ENCODE measurements at places on chromosomes 13 and 19.

- no peak for DNase-seq
Observed at GRCh38 chr19:39582442-39582841, 19.9 kb upstream of the LGALS13 start.

DNA sequence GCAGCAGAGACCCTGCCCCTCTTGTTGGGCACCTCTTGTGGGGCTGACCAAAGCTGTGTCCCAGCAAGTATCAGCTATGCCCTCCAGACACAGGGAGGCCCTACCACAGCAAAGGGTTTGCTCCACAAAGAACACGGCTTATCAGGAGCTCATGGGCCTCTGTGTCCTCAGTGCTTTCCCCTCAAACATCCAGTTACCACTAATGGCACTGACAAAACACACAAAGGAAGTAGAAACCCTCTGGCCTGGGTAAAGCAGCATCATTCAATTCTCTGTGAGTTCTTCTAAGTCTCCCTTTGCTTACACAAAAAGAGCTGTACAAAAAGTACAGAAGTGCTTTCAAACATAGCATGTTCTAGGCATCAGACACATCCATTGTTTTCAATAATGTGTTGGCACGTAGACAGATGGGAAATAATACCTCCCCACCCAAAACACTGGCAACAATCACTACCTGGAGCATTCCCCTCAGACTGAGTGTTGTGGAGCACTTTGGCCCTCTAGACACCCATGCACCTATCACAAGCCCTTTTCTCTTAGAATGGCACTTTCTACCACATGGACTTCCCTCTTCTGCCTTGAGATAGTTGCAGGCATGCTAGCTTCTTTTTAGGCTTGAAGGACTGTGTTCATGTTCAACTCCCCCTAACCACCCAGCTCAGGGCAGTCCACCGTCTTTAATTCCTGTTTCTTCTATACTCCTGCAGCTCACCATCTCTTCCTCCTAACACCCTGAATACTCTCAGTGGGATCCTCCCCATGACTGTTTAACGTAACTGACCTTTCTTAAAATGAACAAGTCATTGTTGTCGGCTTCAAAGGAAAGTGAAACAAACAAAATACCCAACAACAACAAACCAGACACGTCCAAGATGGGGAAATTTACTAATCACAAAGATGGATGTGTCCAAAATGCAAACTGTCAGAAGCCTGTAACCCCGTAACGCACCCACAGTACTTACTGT is 43.5 kb downstream of the ATP7B start:
- DNase-seq: no peak

DNA sequence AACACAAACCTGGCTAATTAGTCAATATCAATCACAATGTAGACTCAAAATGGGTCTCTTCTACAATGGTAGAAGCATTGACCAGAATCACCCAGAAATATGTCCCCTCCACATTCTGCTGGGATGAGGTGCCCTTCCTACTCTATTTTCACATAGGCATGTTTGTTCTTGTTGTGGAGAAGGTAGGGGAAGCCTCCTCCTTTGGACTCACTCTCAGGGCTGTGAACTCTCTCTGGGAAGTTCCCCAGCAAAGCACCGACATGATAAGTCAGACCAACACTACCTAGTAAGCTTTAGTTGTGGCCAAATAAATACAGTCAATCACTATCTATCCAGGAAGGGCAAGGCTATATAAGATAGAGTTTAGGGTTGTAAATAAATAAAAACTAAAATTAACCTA is 194.5 kb upstream of the UBL3 start:
- DNase-seq: no peak

- no peak for DNase-seq
Observed at GRCh38 chr19:13001502-13002165, 6.4 kb downstream of the NFIX start.

GRCh38 chr13:110118106-110118505 is 188.9 kb downstream of the COL4A1 start:
- no peak for DNase-seq

GRCh38 chr19:29118389-29118788 is 94.6 kb downstream of the UQCRFS1 start:
- DNase-seq: no peak

DNA sequence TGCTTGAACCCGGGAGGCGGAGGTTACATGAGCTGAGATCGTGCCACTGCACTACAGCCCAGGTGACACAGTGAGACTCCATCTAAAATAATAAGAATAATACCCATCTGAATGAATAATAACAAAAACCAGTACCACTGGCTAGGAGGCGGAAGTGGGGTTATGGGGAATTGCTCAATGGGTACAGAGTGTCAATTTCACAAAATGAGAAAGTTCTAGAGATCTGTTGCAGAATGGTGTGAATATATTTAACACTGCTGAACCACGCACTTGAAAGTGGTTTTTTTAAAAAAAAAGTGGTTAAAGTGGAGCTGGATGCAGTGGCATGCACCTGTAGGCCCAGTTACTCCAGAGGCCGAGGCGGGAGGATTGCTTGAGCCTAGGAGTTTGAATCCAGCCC is 18.5 kb downstream of the KLF2 start:
- no peak for DNase-seq

DNA sequence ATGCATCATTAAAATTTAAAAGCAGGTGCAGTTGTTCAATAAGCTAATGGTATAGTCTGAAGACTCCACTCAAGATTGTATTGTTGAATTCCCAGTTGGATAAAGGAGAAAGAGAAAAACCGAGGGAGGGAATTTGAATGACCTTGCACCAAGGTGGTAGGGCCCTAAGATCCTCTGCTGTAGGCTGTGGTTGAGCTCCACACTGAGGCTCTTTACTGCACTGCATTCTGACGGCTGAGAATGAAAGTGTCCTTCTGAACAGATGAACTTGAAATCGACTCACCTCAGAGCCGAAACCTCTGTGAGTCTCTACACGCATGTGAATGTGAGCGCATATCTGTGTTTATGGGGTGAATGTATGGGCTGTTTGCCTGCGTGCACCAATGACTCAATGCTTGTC is 388.9 kb upstream of the DACH1 start:
- DNase-seq: peak; percentile 26

- no peak for DNase-seq
Observed at GRCh38 chr13:40197936-40198595, 468.4 kb downstream of the FOXO1 start.

- peak; percentile 58 for DNase-seq
Observed at GRCh38 chr13:40777166-40777808, 6.3 kb upstream of the MRPS31 start.
